ENCODE measurements at places on chromosomes 12 and 14.

DNA sequence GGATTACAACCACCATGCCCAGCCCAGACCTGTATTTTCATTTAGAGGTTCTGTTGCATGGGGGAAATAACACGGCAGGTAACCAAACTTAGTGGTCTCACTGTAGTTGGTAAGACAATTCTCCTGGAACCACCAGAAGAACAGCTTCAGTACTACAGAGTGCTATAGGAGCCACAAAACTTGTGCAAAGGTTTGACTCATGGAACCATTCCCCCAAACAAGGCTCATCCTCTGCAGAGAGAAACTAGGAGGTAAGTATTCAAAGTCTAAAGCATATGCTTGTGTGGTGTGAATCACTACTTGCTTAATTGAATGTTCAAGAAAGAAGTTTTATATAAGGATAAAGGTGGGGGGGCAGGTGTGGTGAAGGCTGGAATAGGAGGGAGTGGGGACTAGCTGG lies 58.7 kb downstream of the GNS start:
- DNase-seq = no peak

DNA sequence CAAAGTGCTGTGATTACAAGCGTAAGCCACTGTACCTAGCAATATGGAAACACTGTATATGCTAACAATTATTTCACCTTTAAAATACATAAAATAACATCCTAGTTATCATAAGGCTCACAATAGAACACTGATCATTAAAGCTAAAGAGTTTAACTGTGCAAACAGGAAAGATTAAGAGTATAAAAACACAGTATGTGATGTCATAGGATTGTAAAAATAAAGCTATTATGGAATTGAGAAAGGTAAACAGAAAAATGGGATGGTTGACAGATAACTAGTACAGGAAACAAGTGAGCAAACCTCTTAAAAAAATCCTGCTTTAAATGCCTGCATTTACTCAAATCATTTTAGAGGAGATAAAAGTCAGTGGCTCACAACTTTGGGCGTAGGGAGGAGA lies 10.8 kb upstream of the IPO8 start:
- DNase-seq = no peak

- DNase-seq = no peak
Measured at GRCh38 chr14:92959189-92959531, 36.2 kb downstream of the CHGA start.

DNA sequence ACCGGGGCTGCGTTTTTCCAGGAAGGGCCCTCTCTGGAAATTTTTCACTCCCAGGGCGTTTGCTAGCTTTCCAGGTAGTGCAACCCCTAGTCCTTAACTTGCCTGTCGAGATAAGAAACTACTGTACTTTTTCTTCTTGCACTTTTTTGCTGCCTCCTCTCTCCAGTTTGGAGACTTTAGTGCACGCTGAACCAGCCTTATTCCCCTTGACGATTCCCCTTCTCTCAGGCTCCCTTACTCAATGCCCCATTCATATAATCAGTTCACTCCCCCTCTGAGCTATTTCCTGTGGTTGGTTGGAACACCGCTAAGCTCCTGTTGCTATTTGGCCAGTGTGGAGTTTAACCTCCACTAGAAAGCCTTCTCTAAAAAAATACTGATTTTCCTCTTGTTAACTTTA lies 682 bp downstream of the CREBL2 start:
- no peak for DNase-seq

GRCh38 chr12:122995503-122996187 lies 15.2 kb downstream of the ARL6IP4 start:
- no peak for DNase-seq

DNA sequence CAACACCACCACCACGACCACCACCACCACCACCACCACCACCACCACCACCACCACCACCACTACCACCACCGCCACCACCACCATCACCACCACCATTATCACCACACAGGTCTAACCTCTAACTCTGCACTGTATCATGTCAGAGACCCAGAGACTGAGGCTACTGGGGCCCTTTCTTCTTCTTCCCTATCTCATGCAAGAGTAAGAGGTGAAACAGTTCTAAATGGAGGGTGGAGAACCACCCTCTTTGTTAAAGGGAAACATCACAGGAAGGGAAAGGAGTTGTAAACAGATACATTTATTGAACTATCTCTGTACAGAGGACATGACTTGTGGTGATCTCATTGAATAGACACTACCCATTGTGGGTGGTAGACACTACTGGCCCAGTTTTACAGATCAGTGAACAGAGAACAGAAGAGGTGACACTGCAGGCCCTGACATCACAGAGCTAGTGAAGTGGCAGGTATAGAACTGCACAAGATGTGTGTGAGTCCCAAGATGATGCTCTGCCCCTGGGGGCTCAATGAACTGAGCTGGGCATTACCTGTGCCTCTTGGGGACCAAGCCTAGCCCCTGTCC lies 91.6 kb downstream of the FOXN3 start:
- DNase-seq = no peak

DNA sequence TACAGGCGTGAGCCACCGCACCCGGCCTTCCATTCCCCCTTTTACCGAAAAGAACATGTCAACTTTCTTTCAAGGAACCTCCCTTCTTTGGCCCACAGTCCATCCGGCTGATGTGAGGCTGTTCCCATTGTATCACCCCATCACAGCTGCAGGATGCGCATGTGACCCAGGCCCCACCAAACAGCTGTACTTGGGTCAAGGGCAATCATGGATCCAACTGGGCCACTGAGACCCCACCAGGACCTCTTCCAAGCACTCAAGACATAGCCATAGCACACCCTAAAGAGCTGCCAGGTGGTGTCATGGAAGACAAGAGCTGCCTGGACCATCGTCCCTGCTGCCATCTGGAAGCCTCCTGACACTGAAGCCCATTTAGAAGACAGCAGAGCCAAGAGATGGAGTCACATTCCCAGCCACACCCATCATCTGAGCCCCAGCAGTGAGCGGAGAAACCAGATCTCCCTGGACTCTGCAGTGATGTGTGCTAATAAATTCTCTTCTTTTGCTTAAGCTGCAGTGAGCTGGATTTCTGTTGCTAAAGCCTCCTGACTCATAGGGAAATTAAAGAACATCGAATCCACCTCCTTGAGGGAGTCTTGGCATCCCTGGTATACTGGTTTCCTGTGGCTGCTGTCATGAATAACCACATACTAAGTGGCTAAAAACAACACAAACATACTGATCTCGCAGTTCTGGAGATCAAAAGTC lies 105.6 kb downstream of the KSR2 start:
- no peak for DNase-seq

DNA sequence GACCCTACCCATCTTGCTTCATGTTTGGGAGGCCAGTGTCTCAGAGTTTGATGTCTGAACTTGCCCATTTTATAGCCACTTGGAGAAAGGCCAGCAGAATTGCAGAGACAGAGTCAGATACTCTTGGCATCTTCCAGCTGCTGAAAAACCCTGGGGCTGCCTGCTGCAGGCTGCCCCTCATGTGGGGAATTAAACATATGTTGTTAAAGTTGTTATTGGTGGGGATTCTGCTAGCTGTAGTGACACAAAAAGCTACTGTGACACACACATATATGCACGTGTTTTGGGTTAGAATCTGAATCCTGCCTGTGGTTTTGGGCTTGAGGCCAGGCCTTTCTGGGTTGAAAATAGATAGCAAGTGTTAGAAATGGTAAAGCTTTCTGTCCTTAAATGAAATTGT lies 1288.4 kb downstream of the AACS start:
- no peak for DNase-seq

GRCh38 chr12:70966996-70967790 lies 46.7 kb upstream of the PTPRR start:
- DNase-seq = no peak

DNA sequence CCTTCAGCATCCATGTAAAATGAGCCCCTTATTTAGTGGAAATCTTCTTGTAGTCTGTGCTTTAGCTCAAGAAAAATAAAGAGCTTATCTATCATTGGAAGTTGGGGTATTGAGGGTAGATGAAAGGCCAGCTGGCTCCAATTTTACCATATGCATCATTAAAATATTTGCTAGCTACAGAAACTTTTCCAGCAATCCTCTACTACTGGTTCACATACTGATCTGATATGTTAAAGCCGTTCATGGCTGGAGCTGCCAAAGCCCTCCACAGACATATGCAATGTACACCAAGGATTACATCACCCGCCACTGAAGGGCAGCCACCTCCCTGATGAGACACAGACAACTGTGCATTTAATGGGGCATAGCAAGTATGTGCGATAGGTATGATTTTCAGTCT lies 1205.3 kb downstream of the GALC start:
- DNase-seq = no peak

- no peak for DNase-seq
Measured at GRCh38 chr12:24738441-24738840, 210.5 kb downstream of the BCAT1 start.

GRCh38 chr12:2643576-2644135 lies 151.1 kb upstream of the FKBP4 start:
- no peak for DNase-seq

GRCh38 chr12:131755305-131756113 lies 44.6 kb downstream of the SFSWAP start:
- no peak for DNase-seq

- DNase-seq = no peak
Measured at GRCh38 chr12:87991483-87991882, 37.7 kb downstream of the C12orf50 start.

DNA sequence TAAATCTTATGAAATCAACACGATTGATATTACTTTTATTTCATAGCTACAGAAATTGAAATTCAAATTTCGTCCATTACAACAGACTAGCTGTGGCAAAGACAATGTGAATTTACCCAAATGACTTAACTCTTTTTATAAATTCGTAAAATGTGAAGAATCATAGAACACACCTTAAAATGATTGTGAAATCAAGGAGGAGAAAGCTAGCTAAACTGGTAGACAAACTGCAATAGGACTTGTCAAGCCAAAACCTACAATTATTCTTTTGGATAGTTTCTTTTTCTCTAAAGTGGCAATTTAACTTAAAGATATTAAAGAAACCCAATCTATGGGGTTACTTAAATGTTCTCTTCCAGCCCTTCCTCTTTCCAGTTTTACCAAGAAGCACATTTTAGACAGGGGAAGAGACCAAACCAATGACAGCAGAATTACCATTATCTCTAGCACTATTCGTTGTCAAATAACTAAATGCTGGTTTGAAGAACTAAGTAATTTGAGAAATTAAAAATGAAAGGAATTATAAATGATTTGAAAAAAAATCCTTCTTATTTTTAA lies 807 bp upstream of the SLC16A7 start:
- no peak for DNase-seq

- DNase-seq = no peak
Measured at GRCh38 chr14:86794689-86795088, 1198.3 kb downstream of the GALC start.

DNA sequence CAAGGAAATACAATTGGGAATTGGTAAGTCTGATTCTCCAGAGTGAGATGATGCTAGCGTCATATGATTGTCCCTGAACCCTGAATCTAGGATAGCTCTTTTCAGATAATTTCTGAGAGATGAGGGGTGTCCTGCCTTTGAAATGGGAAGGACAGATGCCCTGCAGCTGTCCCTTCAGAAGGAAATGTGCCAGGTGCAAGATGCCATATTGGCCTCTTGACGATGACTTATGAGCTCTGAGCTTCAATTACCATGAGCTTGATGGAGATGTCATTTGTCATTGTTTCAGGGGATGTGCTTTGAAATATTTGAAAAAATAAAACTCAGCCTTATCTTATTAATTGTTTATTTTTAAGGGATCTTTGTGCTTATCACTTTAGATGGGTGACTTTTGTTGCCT lies 185.1 kb downstream of the DACT1 start:
- no peak for DNase-seq

All from activated T-cell treated with anti-CD3 and anti-CD28 coated beads for 24 hours (primary cell).